NCI-H2107 (cell line): ENCODE measurements at places on chromosomes 2 and 18.

GRCh38 chr18:9737472-9738121, 29.5 kb downstream of the RAB31 start:
- no peak for DNase-seq

DNA sequence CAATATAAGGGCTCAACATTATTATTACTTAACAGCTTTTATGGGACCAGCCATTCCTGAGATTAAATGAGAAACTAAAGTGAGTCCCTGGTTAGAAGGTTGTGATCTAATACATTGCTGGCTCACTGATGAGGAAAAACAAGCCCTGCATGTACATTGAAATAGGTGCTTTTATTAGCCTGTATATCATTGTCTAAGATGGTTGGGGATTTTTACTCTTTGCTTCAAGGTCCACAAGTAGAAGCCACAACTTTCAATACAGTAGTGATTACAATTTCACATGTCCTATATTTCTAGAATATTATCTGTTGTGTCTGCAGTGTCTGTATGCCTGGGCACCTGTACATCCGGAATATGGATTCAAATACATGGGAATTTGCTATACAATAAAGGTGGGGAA, 104.1 kb upstream of the FZD5 start:
- DNase-seq, result no peak

DNA sequence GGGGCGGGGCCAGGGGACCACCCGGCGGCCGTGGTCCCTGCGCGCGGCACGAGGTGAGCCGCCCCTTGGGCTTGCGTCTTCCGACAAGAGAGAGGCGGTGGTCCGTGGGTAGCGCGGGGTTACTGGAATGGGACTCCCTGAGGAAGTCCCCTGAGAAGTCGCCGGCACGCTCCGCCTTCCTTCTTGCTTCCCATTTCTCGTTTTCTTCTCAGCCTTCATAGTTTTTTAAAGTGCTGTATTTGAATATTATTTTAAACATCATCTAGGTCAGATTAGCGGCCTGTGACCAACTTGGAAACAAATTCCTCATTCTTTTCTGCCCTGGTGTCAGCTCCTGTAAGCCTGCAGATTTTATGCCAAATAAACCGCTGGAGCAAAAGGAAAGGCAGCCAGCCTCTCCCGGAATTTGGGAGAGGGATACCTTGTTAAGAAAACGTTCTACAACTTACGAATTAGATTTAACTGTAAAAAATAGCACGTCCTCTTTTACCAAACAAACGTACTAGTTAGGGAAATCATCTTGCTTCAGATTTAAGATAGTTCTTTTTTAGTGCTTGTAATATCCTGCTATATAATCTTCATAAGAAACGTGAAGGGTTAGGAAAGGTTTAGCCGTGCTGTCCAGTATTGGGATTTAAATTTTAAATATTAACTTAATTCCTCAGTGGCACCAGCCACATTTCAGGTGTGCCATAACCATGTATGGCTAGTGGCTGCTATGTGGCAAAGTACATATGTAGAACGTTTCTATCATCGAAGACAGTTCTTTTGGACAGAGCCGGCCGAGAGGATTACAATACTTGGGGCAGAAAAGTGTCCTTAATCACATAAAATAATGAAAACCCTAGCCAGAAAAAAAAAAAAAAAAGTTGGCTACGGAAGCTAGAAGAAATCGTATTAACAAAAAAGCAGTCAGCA, 628 bp upstream of the PTPN2 start:
- DNase-seq, result no peak

- no peak for DNase-seq
These were observed 113.5 kb downstream of the EFEMP1 start for GRCh38 chr2:55809875-55810621.

GRCh38 chr18:47215554-47216138, 35.8 kb downstream of the SKOR2 start:
- DNase-seq, result peak; percentile 27

DNA sequence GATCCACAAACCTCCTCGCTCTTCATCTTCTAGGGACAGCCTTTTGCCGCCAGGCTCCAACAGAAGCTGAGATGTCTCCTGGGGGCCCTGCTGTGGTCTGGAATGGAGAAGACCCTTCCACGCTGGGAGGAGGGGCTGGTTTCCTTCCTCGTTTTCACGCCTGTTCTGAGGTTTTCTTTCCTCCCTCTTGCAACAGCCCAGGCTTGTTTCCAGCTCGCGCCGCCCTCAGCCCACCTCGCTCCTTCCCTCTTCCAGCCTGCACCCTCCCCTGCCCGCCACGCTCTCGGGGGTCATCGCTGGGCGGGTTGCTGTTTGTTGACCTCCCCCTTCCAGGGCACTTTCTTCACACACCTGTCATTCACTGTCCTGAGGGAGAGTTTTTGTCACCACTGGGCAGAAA, 55.4 kb downstream of the VAPA start:
- no peak for DNase-seq

DNA sequence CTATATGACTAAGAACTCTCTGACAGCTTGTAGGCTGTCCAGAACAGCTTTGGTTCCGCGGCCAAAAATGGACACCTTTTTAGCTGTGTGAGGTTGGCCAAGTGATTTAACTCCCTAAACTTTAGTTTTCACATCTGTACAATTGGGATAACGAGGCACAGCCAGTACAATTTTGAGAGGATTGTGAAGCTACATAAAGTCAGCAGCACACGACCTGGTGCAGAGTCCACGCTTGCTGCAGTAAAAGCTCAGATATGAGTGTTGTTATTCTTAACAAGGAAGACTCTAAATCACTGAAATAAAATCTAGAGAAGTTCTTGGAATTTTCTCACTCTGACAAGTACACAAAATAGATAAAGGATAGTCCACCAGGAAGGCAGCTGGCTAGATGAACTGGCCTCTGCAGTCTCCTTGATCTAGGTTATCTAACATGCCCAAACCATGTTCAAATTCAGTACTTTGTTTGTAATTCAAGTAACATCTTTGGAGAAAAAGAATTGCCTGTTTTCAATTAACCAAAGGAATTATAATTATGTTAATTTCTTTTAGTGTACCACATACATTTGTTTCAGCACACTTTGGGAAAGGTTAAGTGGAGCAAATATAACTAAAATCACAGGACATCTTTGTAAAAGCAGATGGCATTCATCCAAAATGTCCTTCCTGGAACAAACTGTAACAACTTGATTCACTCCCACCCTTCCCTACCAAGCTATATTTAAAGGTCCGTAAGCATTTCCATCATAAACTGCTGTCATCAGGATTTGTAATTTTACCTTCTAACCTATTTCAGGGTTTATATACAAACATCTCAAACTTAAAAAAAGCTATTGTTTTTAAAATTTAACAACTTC, 201.7 kb upstream of the STK17B start:
- no peak for DNase-seq

- no peak for DNase-seq
These were observed 1.0 kb downstream of the EPHA4 start for GRCh38 chr2:221571025-221571550.

- DNase-seq, result no peak
These were observed 29.2 kb upstream of the ZDBF2 start for GRCh38 chr2:206245265-206245672.

DNA sequence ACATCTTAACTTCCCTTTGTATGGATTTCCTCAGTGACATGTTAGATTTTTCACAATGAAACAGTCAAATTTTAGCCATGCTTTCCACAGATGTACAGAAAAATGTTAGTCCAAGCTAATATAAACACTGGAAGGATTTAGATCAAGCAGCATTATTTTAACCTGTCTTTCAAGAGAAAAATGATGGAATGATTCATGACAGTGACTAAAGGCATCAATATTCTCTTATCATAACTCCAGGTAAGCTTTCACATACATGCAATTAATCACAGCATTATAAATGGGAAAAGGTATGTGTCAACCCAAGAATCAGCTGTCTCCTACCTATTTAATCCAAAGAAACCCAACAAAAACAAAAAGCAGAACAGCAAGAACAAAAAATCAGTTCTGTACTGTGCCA, 92.7 kb downstream of the NCKAP5 start:
- no peak for DNase-seq
